ENCODE measurements at places on chromosomes 12 and 14.

DNA sequence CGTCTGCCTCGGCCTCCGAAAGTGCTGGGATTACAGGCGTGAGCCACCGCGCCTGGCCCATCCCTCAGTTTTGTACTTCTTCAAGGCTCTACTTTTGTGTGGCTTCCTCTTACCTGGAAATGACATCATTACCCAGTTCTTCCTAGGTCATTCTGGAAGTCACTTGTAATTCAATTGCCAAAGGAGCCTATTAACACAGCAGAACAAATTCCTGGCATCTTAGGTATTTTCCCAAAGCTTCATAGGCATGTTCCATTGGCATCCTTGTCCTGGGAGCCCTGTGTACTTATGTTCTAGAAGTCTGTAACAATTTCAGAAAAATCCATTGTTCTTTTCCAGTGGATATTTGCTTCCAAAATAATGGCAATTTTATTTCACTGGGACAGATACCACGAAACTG, 60.6 kb downstream of the DAAM1 start:
- DNase-seq: no peak

GRCh38 chr12:76804435-76804976, 40.6 kb downstream of the ZDHHC17 start:
- DNase-seq: no peak

GRCh38 chr14:99381688-99382060, 99.0 kb downstream of the SETD3 start:
- DNase-seq: no peak

GRCh38 chr12:49133014-49133413, 1.8 kb upstream of the TUBA1B start:
- DNase-seq: no peak

DNA sequence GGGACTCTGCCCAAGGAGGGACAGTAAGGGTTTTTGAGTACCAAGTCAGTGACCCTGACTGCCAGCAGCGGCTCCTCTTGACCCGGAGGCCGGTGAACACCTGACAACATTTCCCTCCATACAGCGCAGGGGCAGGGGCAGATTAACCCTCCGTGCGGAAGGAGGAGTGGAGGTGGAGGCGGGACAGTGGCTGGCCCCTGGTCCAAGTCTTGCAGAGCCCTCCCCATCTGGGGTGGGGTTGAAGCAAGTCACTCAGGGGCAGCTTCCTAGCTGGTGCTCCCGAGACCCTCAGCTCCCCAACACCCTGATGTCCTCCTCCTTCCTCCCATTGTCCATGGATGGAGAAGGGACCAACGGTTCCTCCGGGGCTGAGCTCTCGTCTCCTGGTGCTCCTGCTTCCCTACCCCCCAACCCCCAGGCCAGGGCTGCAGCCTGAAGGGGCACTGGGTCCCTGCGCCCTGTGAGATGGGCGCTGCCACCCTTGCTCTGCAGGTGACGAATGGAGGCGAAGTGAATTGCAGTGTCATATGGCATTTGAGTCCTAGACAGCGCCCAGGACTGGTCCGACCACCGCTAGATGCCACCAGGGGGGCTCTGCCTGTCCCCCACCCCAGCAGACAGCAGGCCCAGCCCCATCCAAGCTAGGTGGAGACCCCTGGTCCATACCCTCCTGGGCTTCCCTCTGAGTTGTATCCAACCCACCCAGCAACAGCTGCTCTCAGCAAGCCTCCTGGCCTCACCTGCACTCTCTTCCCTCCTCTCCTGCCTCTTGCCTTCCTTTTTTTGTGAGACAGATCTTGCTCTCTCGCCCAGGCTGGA, 7.0 kb upstream of the AMN start:
- no peak for DNase-seq

GRCh38 chr12:14410841-14411569, 45.5 kb downstream of the ATF7IP start:
- no peak for DNase-seq

DNA sequence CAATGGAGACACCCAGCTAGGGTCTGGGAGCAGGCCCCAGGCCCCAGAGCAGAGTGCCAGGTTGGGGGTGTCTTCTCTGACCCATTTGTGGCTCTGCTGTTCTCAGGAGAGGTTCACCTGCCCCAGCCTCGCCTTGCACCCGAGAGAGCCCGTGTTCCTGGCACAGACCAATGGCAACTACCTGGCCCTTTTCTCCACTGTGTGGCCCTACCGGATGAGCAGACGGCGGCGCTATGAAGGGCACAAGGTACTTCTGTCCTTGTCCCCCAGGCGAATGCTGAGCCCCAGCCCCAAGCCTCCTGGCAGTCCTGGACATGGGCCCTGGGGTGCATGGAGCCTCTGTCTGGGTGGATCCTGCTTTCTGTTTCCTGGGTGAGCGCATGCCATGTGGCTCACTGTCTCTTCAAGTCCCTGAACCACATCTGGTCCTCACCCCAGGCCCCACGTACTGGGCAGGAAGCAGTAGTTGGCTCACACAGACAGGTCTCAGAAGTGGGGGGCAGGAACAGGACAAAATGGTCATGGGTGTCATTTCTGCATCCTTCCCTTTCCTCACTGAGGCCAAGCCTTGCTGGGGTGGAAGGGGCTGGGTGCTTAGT, 58.2 kb downstream of the BEGAIN start:
- no peak for DNase-seq

DNA sequence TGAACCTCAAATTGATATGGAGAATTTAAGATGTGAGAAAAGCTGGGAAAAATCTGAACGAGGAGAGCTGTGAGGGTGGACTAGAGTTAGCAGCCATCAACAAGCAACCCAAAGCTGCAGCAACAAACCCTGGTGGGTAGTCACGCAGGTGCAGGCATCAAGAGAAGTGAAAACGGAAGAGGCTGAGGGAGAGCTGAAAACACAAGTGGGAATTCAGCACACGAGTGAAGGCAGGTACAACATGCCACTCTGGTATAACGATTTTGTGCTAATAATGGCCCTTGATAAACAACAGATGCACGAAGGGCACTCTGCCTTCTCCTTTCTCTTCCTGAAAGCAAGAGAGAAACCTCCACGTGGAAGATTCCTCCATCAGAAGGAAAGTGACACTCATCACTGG, 11.5 kb downstream of the TCL1B start:
- DNase-seq: no peak

GRCh38 chr12:13069380-13069779, 25.2 kb downstream of the FAM234B start:
- DNase-seq: no peak

GRCh38 chr12:86249851-86250250, 6.3 kb downstream of the MGAT4C start:
- no peak for DNase-seq

DNA sequence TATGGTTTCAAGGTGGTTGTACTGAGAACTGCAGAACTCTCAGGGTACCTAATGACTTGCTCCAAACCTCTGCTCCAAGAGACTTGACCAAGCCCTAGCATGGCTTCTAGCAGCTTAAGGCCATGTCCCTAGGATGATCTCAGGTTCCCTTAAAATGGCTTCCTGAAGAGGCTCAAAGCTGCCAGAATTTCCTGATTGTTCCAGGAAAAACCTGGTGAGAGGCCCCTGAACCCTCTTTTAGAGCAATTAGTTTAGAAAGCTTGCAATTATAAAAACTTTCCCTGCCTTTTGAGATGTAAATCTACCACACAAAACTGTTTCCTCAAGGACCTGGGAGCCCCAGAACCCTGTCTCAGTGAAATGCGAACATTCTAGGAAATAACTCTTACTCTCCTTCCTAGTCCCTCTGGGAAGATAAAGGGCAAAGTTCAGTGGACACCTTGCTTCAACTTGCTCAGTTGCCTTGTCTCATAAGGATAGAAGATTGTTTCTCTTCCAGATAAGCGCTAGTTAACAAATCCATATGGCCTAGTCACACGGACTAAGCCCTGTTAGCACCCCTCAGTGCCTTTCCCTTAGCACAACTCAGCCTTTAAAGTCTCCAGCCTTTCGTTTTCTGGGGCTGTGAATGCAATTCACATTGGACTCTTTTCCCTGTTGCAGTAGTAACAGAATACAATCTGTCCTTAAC, 2.5 kb downstream of the CMAS start:
- no peak for DNase-seq
